ENCODE measurements at places on chromosomes 7 and 10.

DNA sequence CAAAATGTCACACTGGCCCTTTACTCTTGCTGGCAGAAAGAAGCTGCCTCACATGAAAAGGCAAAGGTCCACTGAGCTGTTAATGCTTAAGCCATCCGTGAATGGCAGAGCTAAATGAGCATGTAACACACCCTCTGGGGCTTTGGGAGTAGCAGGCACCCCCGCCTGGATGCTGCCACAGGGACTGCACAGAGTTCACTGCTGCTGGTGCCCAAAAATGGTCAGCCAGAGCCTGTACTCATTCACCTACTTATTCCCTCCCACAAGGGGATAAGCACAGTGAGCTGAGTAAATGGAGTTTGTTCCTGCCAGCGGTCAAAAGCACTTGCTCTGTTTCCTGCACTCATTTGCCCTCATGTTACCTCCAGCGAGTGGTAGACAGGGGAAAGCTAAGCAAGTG lies 374.0 kb upstream of the STEAP1 start:
- no peak for DNase-seq

DNA sequence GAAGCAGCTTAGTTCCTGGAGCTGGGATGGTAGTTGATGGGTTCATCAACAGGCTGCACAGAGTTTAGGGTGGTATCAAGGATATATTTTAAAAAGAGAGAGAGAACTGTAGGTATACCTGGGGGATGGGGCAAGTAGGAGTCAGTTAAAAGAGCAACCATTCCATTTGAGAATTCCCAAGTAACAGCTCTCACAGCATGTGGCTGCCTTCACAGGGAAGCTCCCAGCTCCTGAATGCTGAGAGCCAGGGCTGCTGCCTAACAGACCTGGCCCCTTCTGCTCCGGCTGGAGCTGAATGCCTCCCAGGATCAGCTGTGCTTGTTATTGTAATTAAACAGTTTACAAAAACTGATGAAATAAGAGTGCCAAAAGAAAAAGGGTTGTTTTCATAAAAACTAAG lies 58.8 kb upstream of the GPR26 start:
- DNase-seq = no peak

GRCh38 chr7:82805527-82805960 lies 357.1 kb downstream of the PCLO start:
- DNase-seq = no peak

GRCh38 chr7:86049910-86050309 lies 593.8 kb upstream of the GRM3 start:
- no peak for DNase-seq

GRCh38 chr10:29688230-29688661 lies 53.5 kb upstream of the SVIL start:
- no peak for DNase-seq

GRCh38 chr10:99743841-99744240 lies 11.8 kb downstream of the CUTC start:
- no peak for DNase-seq

GRCh38 chr10:77892761-77893160 lies 33.8 kb downstream of the DLG5 start:
- no peak for DNase-seq

GRCh38 chr10:27638071-27638750 lies 107.4 kb downstream of the MKX start:
- no peak for DNase-seq

Measured in CD4-positive, alpha-beta T cell treated with Interleukin-4 for 4 hours (primary cell).